ENCODE measurements at places on chromosomes 5 and 9.

DNA sequence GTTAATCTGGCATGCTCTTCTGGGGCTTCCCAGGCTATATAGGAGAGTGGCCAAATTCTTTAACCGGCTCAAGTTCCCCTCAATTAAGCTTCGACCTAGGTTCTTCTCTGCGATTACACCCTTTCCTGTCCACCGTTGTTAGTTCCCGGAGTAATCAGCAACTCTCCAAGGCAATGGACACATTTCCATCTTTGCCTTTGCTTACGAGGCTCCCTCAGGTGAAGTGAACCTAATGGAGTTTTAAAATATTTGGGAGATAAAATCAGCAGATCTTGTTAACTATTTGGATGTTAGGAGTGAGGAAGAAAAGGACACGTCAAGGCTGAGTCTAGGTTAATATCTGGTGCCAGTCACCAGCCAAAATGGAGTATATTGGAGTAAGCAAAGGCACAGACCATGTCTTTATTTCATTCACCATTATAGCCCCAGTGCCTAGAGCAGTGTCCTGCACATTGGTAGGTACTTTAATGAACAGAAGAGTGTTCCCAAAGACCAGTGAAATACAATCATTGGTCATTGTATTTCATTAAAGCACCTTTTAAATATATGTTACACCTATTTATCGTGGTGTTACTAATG lies 515 bp downstream of the UTP15 start:
- no peaks in the 10 kb centered on the region for H3K27me3 ChIP-seq
- H3K27ac ChIP-seq: peak overlapping the region; percentile 99
- H3K4me1 ChIP-seq: peaks cover 30% of the 10 kb centered on the region
- peak overlapping the region; percentile 95 for H3K4me3 ChIP-seq

DNA sequence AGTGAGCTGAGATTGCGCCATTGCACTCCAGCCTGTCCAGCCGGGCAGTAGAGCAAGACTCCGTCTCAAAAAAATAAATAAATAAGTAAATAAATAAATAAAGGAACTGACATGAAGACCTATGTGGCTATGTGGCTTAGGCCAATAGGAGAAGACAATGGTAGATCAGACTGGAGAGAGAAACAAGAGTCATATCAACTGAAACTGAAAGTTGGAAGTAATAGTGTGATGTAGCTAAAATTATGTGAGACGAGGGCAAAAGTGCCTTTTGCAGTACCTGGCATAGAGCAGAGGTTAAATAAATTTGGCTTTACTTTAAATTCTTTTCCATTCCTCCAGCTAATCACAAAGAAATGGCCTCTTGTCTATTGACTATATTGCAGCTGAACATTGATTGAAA lies 7.3 kb downstream of the FBP2 start:
- H3K4me1 ChIP-seq: peaks cover 17% of the 10 kb centered on the region
- no peak overlapping the region for H3K27ac ChIP-seq
- H3K27me3 ChIP-seq: peaks cover 36% of the 10 kb centered on the region
- peak overlapping the region; percentile 25 for H3K4me3 ChIP-seq
- DNase-seq: no peak

GRCh38 chr5:59367791-59368394 lies 525.6 kb downstream of the PDE4D start:
- no peak overlapping the region for H3K4me3 ChIP-seq
- H3K36me3 ChIP-seq: no peaks in the 10 kb centered on the region
- H3K27me3 ChIP-seq: peaks cover 41% of the 10 kb centered on the region
- H3K4me1 ChIP-seq: no peaks in the 10 kb centered on the region

DNA sequence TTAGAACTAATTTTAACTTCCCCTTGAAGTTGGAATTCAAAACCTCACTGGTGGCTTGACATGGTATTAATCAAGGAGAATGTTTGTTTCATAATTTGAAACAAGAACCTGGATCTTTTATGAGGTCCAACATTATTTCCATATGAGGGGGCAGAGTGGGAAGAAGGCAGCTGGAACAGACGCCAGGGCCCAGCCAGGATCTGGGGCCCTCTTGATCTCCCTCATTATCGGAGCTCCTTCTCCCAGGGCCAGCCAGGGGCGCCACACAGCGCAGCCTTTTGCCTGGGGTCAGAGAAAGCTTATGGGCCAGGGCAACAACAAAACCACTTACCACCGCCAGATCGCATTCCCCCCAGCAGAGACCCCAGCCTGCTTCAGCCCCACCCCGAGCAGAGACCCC lies 27.1 kb upstream of the NKD2 start:
- H3K36me3 ChIP-seq: no peaks in the 10 kb centered on the region
- peak overlapping the region; percentile 61 for H3K27ac ChIP-seq
- DNase-seq: no peak
- no peaks in the 10 kb centered on the region for H3K4me1 ChIP-seq
- H3K27me3 ChIP-seq: peaks cover 47% of the 10 kb centered on the region

DNA sequence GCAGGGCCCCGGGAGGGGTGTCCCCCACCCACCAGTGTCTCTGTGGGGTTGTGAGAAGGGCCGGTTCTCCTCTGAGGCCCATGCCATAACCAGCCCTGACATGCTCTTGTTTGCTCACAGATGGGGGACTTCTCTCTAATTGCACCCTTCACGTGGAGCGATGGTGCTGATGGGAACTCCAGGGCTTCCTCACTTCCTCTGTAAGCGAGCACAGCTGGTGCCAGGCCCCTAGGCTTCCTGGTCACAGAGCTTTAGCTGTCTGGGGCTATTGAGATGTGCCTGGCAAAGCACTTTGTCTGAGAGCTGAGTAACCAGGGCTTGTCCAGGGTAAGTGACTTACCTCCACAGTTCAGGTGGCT lies 36.4 kb downstream of the PHF2 start:
- H3K36me3 ChIP-seq: no peaks in the 10 kb centered on the region
- H3K4me1 ChIP-seq: peaks cover 9% of the 10 kb centered on the region

GRCh38 chr9:15915711-15916110 lies 362.9 kb downstream of the CCDC171 start:
- no peak overlapping the region for H3K4me3 ChIP-seq
- no peaks in the 10 kb centered on the region for H3K36me3 ChIP-seq
- no peaks in the 10 kb centered on the region for H3K27me3 ChIP-seq
- no peaks in the 10 kb centered on the region for H3K4me1 ChIP-seq
- no peak overlapping the region for H3K27ac ChIP-seq
- DNase-seq: no peak

DNA sequence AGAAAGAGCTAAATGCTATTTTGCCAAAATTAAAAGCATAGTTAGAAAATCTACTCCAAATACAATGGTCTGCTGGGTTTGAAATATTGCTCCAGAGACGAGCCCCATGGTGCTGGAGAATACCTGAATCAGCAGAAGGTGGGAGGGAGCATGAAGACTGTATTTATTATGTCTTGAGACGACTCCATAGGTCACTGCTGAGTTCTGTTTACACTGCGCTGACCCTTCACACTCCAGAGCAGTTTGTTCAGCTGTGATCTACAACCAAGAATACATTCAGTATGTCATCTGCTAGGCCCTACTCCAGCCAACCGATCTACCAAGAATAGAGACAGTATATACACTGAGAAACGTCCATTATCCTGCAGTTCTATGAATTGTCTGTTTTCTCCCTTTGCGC lies 150.5 kb downstream of the TLE1 start:
- H3K27me3 ChIP-seq: no peaks in the 10 kb centered on the region
- no peaks in the 10 kb centered on the region for H3K4me1 ChIP-seq
- no peak overlapping the region for H3K27ac ChIP-seq
- DNase-seq: no peak
- no peaks in the 10 kb centered on the region for H3K36me3 ChIP-seq

- peak overlapping the region; percentile 57 for H3K27ac ChIP-seq
- peaks cover 19% of the 10 kb centered on the region for H3K4me1 ChIP-seq
- H3K36me3 ChIP-seq: no peaks in the 10 kb centered on the region
- no peaks in the 10 kb centered on the region for H3K27me3 ChIP-seq
- DNase-seq: no peak
- no peak overlapping the region for H3K4me3 ChIP-seq
Observed at GRCh38 chr9:21144603-21145002, 3.0 kb upstream of the IFNW1 start.

DNA sequence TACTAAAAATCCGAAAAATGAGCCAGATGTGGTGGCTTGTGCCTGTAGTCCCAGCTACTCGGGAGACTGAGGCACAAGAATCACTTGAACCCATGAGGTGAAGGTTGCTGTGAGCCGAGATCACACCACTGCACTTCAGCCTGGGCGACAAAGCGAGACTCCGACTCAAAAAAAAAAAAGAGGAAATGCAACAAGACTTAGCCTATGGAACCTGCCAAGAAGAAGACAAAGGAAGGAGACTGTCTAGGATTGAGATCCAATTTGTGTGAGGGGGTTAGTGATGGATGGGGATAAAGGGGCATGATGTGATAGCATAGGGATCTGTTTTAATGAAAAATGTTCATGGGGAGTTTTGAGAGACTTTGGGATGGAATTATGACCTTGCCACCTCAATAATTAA lies 72.9 kb downstream of the RAB24 start:
- H3K27ac ChIP-seq: peak overlapping the region; percentile 21
- no peak overlapping the region for H3K4me3 ChIP-seq
- H3K4me1 ChIP-seq: peaks cover 26% of the 10 kb centered on the region
- peaks cover 28% of the 10 kb centered on the region for H3K36me3 ChIP-seq
- no peak for DNase-seq

- no peaks in the 10 kb centered on the region for H3K27me3 ChIP-seq
- no peaks in the 10 kb centered on the region for H3K4me1 ChIP-seq
- DNase-seq: no peak
Observed at GRCh38 chr9:129649726-129650679, 8.1 kb upstream of the ASB6 start.
